ENCODE measurements at places on chromosomes 5 and 9.

- no peak for DNase-seq
Measured at GRCh38 chr5:150120617-150121447, 34.5 kb upstream of the CSF1R start.

GRCh38 chr5:21142791-21143190 is 1154.8 kb upstream of the CDH18 start:
- DNase-seq: no peak

DNA sequence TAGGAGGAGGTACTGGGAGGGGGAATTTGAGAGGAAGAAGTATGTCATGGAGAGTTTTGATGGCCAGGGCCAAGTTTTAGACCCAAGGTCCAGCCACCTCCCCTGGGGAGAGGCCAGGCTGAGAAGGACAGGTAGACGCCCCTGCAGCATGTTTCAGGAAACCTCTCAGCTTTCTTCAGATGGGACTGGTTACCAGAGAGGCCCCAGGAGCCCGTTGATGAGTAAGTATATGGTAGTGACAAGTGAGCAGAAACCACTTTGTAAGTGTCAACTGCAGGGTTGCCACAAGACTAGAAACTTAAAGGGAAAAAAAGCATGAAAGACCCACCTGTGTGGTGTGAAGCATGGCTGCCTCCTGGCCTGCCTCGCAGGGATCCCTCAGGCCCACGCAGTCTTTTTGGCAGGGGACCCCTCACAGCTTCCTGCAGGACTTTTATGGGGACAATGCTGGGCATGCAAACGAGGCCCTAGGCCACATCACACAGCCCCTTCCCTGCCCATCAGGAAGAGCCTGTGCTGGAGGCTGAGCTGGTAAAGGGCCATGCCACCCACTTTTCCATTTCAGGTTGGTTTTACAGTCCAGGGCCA is 255.9 kb downstream of the FSTL4 start:
- DNase-seq: no peak

DNA sequence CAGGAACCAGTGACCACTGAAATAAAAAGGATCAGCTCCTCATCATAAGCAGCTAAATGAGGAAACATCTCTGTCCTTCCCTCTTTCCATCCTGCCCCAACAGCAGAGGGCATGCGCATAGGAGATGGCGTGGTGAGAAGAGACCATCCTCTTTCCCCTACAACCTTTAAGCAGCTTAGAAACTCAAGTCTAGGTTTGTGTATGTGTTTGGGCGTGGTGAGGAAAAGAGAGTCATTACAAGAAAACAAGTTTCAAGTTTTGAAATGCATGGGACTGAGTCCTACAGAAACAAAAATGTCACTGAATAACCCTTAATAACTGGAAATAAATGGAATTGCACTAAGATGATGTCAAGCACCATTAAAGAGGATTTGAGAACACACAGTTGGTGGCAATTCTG is 96.4 kb upstream of the IL12B start:
- DNase-seq: no peak

DNA sequence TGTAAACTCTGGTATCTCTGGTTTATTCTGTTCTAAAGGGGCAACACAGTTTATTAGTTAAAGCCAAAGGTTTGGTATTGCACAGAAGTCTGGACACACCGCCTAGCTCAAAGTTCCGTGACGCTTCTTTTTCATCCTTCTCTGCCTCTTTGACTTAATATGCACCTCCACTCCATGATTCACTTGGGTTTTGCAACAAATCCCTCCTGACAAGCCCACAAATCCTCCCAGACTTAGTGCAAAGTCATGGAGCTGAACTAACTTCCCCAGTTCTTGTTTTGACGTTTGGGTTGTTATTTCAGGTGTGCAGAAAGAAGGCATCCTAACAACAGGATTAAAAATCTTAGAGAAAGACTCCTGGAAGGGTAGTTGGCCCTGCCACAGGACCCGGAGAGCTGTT is 441.6 kb upstream of the DMAC1 start:
- DNase-seq: no peak

- DNase-seq: no peak
Measured at GRCh38 chr5:80198399-80198798, 57.4 kb downstream of the SERINC5 start.

- DNase-seq: no peak
Measured at GRCh38 chr9:133322701-133323100, 13.3 kb downstream of the SURF6 start.

- no peak for DNase-seq
Measured at GRCh38 chr9:124665391-124666058, 105.6 kb downstream of the NR6A1 start.

- DNase-seq: no peak
Measured at GRCh38 chr9:18675973-18676372, 202.0 kb downstream of the ADAMTSL1 start.

GRCh38 chr5:56964173-56964572 is 12.2 kb upstream of the MIER3 start:
- DNase-seq: no peak

- no peak for DNase-seq
Measured at GRCh38 chr9:86517475-86517874, 163.3 kb upstream of the TUT7 start.

GRCh38 chr9:138046641-138047301 is 169.2 kb downstream of the CACNA1B start:
- DNase-seq: no peak

DNA sequence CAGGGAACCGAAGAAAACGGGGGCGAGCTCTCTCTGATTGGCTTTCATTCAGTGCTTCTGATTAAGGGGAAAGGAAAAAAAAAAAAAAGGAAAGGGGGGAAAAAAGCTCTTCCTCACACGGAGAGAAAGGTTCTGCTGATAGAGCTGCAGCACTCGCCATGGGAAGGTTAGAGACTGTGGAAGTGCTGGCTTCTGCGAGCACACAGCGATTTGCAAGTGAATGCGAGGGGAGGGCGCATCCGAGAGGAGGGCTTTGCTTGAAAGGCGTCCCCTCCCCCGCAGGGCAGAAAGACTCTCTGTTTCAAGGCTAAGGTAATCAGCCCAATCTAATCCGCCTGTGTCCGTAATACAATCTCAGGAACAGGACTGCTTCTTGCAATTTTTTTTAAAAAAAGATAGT is at the start of gene CDH10:
Gene CDH10 (minus strand): TSS at position 218 of the 400 bp plus-strand sequence. CDS start 51,488 bp downstream, outside the sequence.
- DNase-seq: no peak

GRCh38 chr5:74624931-74625505 is 15.5 kb downstream of the ENC1 start:
- no peak for DNase-seq

GRCh38 chr9:27329291-27329690 is 32.3 kb upstream of the EQTN start:
- no peak for DNase-seq

DNA sequence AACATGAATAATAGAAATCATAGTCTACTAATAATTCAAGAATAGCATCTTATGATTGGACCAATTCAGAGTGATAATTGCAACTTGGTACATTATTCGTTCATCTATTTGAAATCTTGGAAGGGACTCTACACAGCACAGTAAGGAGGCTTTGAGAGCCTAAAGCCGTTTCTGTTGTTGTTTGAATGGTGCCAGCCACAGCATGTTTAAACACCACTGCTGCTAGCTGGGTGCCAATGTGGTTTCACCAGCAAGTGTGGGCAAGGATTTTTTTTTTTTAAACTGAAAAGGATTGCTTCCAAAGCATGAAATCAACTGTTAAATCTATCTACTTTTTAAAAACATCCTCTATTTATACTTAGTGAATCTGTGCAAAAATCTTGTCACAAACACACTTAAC is 253.9 kb upstream of the MAP3K1 start:
- DNase-seq: no peak

DNA sequence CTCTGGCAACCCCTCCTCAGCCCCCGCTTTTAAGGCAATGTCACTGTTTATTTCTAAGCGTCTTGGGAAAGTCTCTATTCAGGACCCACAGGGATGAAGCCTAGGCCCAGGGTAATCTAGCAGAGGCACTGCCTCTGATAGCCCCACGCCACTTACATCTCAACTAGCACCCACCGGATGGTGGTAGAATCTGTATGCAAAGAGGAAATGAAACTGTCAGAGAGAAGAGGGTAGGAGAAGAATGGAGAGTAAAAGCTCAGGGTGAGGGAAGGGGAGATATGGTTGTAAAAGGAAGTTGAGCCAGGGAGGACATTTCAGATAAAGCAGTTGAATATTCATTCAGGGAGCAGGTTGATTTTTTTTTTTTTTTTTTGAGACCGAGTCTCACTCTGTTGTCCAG is 3.0 kb downstream of the FRRS1L start:
- no peak for DNase-seq

DNA sequence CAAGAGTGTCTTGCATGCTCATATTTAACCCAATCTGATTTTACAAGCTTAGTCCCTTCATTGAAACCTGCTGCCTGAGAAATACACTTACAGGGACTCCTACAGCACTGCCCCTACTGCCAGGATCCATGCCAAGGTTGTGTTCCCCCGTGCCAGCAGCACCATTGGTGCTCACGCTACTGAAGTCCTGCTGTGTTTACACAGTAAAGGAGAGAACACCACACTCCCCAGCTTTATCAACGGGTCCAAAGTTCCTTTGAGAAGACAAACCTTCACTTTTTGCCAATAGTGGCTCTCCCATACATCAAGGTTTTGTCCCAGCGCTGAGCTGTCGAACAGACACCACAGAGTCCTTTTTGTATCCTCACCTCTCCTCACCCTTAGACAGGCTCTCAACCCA is 155.1 kb upstream of the WWC1 start:
- DNase-seq: no peak

GRCh38 chr9:133255371-133256135 is 19.4 kb downstream of the ABO start:
- DNase-seq: no peak

GRCh38 chr5:15026011-15026893 is 154.7 kb upstream of the ANKH start:
- DNase-seq: no peak

- DNase-seq: no peak
Measured at GRCh38 chr5:61180886-61181285, 18.6 kb upstream of the SMIM15 start.

- no peak for DNase-seq
Measured at GRCh38 chr9:129650680-129651235, 8.8 kb upstream of the ASB6 start.

GRCh38 chr9:35519692-35520363 is 29.9 kb downstream of the RUSC2 start:
- DNase-seq: no peak

DNA sequence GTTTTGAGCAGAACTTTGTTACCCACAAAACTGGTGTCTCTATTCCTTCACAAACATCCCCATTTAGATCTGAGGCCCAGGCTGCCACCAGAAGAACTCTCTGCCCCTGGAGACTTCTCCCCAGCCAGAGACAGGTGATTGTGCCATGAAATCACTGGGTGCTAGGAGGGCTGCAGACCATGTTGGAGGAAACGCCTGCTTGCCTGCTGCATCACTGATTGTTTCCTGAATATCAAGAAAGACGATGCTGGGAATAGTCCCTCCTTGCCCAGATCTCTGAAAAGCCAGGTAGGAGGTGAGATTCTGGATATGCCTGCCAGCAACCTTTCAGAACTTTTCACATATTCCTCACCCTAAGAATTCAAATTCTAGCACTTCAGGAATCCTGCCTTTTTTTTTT is 8.1 kb downstream of the ZNF366 start:
- no peak for DNase-seq

DNA sequence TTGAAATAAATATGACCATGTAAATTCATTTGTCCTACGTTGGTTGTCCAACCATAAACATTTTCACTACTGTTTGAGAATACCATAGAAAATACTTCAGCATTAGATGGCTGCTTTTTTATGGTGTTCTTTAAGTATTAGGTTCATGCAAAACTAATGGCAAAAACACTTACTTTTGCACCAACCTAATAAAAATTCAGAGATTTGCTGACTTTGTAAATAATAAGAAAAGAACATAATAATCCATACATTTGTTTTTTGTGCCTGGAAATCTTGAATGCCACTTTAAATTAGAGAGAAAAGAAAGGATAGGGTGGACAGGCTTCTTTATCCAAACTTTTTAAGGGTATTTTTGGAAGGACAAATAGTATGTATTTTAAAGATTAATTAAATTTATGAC is 719.7 kb upstream of the TYRP1 start:
- no peak for DNase-seq

GRCh38 chr5:9681706-9682105 is 51.6 kb upstream of the TAS2R1 start:
- no peak for DNase-seq

- DNase-seq: no peak
Measured at GRCh38 chr5:337563-338130, 16.1 kb downstream of the AHRR start.

DNA sequence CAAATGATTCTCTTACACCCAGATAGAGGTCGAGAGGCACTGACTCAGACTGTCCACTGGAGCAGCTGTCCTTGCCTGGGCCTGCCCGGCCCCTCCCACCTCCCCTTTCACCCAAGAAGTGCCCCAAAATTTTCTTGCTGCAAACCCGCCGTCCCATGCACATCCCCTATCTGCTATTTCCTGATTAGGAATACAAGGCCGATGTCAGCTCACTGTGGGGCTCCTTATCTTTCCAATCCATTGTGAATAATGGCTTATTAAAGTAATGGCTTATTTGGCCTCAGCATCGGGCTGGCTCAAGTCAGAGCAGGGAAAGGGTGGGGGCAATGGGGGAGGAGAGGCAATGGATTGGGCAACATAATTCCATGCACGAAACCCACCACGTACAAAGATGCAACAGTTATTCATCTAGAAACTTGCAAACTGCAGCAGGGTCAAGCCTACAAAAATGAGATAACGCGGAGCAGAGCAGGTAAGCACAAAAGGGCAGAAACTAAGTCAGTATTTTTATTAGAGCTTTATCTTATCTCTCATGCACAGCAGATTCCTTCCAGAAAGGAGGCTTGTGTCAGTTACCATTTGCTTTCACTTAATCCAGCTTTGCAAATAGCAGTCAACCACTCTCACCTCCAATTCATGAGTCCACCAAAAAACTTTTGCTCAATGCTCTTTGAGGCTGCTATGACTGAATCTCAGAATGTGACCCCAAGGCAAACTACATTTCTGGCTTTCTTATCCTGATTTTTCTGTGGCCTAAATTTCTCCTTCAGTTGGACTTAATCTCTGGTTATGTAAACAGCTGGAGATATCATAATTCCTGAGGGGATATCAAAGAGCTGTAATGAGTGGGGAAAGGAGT is 138.2 kb upstream of the OSMR start:
- no peak for DNase-seq

DNA sequence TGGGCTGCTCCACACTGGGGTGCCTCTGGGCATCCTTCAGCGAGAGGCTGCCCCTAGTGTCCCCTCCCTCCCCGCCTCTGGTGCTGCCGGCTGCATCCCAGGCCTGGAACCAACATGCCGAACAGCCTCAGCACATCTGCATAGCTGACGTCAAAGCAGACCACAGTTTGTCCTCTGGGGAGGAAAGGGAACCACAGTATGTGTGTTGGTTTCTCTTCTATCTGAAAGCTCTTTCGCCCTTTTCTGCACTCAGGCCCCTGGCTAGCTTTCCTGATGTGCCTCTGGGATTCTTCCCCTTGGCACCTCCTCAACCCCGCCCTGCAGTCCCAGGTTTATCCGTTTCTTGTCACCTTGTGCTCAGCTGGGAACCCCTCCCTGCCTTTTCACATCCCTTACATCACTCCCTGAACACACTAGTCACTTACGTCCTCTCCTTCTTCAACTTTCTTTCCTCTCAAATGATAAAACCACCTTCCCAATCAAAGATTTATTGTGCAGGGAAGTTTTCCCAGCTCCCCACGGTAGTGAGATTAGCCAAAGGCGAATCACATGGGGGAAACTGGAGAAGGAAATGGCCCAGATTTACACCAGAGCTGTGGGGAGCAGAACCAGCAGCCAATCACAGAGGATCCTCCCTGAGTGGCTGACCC is 35.5 kb upstream of the B4GALT1 start:
- DNase-seq: no peak

Measured in CD4-positive, alpha-beta T cell treated with Interleukin-15 for 4 hours (primary cell).